ENCODE measurements at places on chromosomes 7 and 10.

DNA sequence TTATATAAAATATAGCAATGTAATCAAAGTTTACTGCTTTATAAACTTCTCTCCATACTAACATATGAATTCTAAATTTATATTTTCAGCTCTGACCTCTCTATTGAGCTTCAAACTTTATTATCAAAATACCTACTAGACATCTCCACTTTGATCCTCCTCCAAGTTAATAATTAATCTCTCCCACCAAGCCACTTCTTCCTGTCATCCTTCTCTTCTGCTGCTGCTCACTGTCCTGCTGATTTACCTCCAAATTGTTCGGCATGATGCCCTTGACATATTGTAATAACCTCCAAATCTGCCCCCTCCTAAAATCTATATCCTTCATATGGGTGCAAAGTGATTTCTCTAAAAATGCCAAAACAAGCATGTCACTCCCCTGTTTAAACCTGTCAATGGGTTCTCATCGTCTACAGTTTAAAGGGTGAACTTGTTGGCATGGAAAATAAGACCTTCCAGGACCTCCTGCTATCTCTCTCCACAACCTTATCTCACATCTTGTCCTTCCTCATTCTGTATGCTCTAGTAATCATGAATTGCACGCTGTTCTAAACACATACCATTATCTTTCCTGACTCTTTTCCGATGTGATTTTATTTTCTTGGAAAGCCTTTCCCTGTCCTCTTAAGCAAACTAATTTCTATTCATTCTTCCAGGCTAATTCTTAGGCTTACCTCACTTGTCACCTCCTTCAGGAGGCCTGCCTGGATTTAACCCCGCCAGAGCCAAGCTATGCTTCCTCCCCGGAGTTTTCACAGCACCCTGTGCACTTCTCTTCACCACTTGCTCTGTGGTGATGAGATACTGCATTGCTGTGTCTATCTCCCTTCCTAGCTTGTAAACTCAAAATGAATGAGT is 52.1 kb upstream of the STK17A start:
- DNase-seq = no peak

DNA sequence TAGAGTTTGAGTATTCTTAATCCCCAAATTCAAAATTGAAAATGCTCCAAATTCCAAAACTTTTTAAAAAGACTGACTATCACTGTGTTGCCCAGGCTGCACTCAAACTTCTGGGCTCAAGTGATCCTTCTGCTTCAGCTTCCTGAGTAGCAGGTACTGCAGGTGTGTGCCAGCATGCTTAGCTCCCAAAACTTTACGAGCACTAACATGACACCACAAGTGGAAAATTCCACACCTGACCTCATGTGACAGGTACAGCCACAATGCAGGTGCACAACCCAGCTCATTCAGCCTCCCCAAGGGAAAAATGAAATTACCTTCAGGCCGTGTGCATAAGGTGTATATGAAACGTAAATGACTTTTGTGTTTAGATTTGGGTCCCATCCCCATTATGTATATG is 16.5 kb downstream of the CDC123 start:
- no peak for DNase-seq

GRCh38 chr10:34955391-34955790 is 134.8 kb downstream of the CUL2 start:
- peak; percentile 55 for DNase-seq

DNA sequence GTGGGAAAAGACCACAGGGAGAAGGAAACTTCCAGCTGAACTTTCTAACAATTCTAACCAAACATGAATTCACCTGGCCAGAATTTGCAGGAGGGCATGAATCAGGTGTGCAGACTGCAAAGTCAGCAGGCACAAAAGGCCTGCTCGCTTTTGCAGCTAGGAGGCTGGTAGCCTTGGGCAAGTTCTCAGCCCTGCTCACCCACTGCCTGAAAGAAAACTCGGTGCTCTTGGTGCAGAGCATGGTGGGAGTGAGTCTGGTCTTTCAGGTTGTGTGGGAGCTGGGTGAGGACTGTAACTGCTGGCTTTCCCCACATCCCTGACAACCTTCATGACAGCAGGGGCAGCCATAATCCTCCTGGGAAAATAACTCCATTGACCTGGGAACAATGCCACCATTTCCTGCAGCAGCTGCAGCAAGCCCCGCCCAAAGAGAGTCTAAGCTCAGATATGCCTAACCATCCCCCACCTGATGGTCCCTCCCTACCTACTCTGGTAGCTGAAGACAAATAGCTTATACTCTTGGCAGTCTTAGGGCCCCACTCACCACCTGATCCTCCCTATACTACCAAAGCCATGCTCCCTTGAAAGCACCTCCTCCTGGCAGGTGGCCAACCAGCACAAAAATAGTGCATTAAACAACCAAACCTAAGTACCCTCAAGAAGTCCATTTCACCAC is 31.6 kb downstream of the ZNF117 start:
- no peak for DNase-seq

DNA sequence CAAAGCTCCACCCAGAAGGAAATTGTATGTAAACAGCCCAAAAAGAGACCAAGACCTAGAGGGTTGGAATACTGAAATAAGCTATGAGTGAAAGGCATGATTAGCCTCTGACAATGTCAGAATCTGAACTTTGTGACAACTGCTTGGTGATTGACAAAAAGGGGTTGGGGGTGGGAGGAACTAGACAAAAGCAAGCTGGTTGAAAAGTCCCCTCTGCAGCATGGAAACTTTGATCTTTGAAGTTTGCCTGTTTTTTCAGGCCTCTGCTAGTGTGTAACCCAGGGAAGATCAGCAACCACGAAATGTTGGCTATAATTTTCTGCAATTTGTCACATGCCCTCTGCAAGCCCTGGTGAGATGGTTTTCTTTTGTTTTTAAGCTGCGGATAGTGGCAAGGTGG is 104.8 kb upstream of the SLC25A13 start:
- no peak for DNase-seq

GRCh38 chr10:103758294-103758681 is 97.1 kb downstream of the SH3PXD2A start:
- no peak for DNase-seq

DNA sequence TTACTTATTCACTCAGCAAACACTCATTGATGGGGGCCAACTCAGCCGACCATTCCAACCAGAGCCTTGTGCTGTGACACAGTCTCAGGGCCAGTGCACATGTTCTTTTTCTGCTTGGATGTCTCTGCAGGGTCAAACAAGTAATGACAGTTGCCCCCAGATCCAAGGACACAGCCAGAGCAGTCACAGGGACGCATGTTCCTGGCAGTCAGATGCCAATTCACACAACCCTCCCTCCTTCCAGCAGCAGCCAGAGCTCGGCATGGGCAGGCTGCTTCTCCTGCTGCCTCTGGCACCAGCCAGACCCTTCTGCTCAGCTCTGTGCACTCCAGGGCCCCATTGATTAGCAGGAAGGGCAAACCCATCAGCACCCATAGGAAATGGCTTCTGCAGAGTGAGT is 20.3 kb downstream of the DRGX start:
- DNase-seq = no peak

DNA sequence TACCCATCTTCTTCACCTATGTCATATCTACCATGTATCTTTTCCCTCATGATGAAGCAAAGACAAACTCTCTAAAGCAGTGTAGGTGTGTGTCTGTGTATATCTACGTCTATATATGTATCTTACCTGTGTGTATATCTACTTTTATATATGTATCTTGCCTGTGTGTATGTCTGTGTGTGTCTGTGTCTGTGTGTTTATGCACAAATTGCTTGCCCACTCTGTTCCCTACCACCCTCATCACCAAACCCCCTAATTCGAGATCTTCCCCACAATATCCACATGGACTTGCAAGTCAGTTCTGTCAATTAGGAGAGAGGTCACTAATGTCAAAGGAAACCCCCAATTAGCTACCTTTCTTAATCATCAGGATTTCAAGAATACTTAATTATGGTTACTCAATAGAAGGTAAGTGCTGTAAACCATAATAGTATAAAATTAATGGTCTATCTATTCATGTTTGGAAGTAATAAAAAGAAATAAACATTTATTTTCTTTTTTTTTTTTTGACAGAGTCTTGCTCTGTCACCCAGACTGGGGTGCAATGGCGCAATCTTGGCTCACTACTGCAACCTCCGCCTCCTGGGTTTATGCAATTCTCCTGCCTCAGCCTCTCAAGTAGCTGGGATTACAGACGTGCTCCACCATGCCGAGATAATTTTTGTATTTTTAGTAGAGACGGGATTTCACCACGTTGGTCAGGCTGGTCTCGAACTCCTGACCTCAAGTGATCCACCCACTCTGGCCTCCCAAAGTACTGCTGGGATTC is 43.6 kb downstream of the ANKRD61 start:
- DNase-seq = no peak

GRCh38 chr7:105866102-105866801 is 10.1 kb downstream of the ATXN7L1 start:
- no peak for DNase-seq

GRCh38 chr10:47286116-47286505 is 13.9 kb upstream of the GDF10 start:
- no peak for DNase-seq

DNA sequence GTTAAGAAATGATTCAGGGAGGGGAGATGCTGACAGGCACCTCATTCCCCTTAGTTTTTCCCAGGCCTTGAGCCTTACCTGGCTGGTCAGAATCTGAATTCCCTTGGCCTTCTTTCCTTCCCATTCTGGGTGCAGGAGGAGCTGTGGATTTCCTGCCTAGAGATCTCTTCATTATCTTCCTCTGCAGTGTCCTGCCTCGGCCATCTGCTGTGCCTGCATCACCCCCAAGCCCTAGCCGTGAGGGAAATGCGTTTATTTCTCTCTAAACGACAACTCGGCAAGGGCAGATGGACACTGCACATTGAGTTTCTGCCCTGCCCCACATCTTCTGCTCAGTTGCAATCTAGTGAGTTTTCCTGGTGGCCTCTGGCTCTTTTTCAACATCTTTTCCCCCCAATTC is 26.7 kb downstream of the ZCWPW1 start:
- DNase-seq = no peak

DNA sequence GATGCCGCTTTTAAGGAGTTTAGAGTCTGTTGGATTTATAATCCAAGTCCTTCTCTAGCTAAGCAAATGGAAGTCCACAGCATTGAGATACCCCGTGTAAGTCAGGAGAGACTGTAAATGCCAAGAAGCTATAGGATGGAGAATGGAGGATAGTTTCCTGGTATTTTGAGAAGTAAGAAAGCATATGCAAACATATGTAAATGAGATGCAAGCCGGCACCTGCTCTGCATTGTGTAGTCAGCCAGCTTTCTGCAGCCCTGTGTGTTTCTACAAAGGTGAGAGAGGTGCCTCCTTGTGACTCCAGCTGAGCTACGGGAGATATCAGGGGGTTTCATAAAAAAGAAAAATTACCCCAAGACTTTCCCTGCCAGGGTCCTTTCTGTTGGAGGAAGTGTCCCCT is 176.3 kb downstream of the RPS24 start:
- no peak for DNase-seq

GRCh38 chr7:80804589-80804988 is 114.3 kb downstream of the SEMA3C start:
- no peak for DNase-seq

DNA sequence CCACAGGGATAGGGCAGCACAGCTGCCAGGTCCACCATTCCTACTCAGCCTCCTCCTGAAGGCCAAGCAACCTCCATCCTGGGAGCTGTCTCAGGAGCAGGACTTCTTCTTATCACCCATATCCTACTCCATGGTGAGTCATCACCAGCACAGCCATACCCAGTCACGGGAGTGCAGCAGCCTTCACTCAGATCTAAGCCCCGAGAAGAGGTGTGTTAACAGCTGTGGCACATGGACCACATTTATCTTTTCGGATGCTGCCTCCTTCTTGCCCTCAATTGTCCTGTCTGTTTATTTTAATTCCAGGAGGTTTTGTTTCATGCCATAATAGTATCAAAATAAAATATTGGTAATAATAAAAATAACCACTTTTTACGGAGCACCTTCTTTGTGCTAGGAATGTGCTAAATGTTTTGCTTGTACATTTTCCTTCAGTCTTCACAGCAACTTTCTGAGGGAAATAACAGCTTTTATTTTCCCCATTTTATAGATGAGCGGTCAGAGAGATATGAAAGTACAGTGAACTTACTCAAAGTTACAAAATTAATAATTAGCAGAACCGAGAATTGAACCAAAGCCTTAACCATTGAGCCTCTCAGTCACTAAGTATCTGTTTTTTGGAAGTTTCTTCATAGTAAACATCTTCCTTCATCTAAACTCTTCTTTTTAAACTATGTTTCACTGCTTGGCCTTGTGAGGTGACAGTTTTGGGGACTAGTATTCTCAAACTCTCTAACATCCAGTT is 2.5 kb upstream of the KEL start:
- DNase-seq = no peak

DNA sequence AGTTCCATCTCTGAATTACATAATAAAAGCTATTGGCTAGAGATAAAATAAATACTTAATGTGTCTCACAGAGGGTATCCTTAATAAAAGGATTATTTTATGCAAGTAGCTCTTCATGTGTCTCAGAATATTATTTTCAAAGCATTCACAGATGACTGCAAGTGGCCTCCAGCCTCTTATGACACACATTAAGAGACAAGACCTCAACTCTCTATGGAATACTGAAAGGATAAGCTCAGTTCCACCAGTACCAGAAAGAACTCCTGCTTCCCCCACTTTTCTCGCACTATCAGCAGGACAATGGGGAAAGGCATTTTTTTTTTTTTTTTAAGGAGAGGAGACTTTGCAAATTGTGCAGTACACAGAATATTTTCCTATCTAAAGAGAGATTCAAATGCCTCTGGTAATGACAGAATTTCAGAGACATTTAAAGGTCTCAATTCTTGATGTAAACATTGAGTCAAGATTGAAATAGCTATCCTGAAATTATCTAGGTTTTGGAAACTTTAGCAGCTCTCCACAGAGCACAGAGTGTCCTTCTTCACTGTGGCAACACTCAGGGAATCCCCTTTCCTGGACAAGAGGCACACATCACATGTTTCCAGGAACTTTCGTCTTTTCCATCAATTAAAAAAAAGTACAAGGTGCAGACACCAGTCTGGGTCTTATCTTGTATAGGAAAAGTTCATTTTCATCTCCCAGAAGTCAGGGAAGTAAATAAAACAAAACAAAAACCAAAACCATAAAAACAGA is 122.0 kb upstream of the ANK3 start:
- DNase-seq = peak; percentile 27

GRCh38 chr7:5519515-5519928 is 95.9 kb upstream of the TNRC18 start:
- no peak for DNase-seq

DNA sequence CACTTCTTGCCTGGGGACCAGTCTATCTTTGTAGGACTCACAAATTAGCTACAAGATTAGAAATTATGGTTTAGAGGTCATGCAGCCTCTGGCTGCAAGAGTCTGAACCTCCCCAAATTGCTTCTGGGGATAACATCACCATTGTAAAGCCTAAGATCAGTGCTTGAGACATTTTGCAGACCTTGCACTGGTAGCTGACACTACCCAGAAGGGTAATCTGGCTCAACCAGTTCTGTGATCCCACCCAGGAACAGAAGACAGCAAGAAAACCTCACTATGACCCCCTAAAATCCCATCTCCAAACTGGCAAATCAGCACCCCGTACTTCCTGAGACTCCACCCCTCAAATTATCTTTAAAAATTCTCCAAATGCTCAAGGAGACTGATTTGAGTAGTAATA is 58.2 kb upstream of the CDK13 start:
- no peak for DNase-seq

- no peak for DNase-seq
Measured at GRCh38 chr10:73593812-73594211, 2.7 kb upstream of the USP54 start.

GRCh38 chr7:71718563-71718962 is 586.6 kb downstream of the GALNT17 start:
- DNase-seq = no peak

- DNase-seq = no peak
Measured at GRCh38 chr7:2358968-2359527, 4.4 kb downstream of the EIF3B start.
